CD8-positive, alpha-beta T cell (primary cell): ENCODE measurements at places on chromosomes 2 and 18.

GRCh38 chr2:42748840-42749239 lies 15.1 kb downstream of the OXER1 start:
- no peak for DNase-seq

DNA sequence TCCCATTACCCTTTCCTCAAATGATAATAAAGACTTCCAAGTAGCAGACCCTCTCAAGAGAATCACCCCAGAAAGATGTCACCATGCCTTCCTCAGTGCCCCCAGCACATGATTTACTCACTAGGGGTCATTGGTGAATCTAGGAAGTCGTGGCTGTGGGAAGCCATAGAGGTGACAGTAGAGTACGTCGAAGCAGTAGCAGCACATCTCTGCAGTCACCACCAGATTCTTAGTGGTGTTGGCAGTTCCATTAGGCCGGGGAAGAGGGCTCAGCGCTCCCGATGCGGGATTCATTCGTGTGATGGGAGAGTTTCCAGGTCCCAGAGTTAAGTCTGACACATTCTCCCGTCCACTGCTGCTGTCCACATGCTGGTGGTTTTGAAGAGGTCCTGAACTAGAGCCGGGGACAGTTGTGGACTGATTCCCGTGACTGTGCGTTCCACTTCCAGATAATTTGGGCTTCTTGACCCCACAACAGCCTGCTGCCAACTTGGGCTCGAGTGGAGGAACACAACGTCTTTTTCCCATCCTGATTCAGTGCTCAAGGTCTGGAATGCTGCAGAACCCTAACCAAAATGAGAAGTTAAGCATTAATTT lies 12.0 kb downstream of the AMMECR1L start:
- DNase-seq: no peak

DNA sequence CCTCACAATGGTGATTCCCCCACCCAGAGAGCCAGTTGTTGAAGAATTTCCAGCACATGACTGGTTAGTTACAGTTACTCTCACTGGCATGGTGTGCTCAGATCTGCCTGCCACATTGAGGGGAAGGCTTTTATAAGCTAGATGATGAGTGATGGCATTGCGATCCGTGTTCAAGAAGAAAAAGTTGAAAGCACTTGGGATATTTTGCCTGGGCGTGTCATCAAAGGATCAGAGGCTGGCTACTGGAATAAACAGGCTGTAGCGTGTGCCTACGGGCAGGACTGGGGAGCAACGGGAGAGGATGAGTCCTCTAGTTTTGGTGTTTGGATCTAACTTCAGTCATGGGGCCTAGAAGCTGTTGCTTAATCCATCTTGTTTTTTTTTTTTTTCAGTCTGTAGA lies 175.0 kb downstream of the SETBP1 start:
- DNase-seq: no peak

- DNase-seq: no peak
Measured at GRCh38 chr2:222796413-222797103, 64.3 kb upstream of the ACSL3 start.

GRCh38 chr2:240507778-240508251 lies 50.0 kb downstream of the ANKMY1 start:
- DNase-seq: no peak

- DNase-seq: no peak
Measured at GRCh38 chr2:66698091-66698490, 263.2 kb downstream of the MEIS1 start.

- no peak for DNase-seq
Measured at GRCh38 chr2:8752385-8752784, 70.5 kb downstream of the ID2 start.

DNA sequence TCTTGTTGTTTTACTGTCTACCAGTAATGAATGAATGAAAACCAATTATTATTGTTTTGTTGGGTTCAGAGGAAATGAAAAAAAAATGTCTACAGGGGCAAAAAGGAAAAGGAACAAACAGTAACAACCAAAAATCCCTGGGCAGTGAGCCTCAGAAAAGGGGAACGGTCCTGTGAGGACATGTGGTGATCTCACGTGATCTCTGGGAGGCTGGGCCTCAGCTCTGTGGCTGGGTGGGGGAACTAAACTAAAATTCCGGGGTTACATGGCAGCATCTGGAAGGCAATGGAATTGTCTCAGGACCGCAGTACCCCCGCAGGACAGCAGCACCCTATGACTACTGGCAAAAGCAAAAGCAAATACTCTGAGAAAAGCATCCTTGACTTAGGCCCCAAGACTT lies 80.1 kb downstream of the AFF3 start:
- DNase-seq: no peak

DNA sequence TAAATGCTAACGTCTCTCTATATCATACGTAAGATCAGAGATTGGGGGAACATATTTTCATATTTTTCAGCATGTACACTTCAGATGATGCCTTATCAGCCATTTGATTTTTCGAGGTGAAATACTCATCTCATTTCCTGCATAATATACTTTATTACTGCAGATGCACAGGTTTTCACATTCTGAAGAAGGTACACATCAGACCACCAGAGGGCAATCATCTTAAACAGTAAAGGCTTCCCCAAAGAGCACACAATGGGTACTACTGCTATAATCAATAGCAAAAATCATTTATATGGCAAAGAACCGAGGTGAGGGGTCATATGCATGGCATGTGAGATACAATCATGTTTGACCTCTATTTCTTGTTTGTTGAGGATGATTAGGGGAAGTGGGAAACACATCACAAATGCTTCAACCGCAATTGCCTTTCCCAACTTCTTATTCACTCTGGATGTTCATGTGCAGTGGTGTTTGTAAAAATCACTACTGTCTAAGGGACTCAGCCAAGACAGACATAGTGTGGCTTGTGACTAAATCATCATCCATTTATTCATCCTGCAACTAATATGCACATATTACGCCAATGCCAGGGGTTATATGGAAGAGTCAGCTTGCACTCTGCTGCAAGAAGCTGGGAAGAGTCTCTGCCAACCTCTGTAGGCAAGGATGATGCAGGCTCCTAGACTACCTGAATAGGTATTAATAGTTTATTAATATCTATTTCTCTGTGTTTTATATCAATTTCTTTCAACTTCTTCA lies 118.7 kb downstream of the EPB41L3 start:
- no peak for DNase-seq

DNA sequence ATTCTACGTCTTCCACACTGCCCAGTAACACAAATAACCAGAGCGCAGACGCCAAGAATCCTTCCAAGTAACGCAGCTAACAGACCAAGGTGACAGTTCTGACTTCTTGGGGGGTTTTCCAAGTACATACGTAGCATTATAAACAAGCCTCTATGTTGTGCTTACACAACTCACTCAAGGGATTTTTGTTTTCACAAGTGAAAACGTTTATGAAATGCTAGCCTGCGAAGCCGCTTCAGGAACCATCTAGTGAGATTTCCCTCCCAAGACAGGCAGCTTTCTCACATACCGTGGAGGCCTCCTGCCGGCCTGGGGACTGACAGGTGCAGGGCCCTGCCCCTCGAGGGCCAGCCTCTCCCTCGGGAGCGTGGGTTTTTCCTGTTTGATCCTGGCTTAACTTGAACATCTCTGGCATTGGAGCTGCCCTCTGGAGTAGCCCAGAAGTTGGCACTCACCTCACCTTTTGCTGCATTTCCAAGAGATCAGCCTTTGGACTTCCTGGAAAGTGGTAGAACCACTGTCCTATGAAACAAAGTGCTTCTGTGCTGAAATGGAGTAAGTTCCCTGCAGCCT lies 151.1 kb downstream of the MBP start:
- no peak for DNase-seq

DNA sequence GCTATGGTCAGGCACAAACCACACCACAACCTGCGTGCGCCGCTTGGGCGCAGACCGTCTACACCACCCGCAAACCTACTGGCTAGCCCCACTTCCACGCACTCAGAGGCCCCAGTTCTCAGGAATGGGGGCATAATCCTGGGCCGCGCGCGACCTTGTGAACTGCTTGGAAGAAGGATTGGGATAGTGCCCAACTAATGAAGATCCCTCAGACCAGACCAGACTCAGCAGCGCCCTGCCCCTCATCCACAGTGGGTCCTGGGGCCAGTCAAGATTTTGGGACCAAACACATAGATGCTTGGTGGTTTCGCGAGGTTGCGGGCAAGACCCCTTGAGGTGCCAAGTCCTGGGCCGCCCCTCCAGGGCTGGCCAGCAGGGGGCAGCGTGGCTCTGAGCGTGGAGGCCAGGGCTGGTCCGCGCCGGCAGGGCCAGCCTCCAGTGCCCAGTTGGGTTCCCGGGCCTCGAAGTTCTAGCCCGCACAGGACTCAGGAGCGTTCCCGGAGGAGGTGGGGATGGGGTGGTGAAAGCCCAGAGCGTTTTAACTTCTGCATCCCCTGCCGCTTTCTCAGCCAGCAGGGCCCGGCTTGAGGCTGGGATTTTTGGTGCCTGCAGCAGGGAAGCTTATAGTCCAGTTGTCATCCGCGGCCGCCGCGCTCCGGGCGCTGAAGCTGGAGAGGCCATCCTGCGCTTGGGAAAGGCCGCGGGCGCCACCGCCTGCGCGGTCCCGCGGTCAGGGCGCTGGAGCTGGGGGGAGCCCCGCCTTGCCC lies 8.3 kb downstream of the OSR1 start:
- DNase-seq: no peak

DNA sequence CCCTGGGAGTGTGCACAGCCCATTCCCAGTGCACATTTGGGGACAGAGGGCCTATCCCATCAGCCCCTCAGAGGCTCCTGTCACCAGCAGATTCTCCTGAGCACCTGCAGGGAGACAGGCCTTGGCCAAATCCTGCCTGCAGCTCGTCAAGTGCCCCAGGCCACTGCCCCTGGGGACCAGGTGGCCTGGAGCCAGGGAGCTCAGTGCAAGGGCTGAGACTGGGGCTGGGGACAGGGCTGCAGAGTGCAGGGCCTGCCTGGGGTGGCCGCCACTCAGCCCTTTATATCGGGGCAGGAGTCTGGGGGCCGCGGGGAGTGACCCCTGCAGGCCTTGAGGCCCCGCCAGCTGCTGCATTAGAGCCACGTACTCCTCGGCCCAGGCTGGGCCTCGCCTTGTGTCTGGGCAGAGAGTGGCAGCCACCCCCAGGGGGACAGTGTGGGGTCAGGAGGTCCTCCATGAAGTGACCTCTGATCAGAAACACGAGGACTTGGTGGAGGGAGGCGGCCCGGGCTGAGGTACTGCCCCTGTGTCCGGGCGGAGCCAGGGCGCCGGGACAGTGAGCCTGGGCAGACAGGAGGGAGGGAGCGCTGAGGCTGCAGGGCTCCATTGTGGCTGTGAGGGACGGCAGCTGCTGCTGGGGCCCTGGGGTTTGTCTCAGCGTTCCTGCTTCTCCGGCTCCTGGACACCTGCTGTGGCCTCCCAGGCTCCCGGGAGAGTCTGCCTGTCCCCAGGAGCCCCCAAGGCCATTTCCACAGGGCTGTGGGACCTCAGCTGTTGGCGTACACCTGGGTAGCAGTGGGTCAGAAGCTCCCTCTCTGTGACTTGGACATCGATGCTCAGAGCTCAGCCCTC lies 24.2 kb downstream of the GPC1 start:
- no peak for DNase-seq

GRCh38 chr2:189274361-189274760 lies 94.8 kb upstream of the COL5A2 start:
- DNase-seq: no peak

DNA sequence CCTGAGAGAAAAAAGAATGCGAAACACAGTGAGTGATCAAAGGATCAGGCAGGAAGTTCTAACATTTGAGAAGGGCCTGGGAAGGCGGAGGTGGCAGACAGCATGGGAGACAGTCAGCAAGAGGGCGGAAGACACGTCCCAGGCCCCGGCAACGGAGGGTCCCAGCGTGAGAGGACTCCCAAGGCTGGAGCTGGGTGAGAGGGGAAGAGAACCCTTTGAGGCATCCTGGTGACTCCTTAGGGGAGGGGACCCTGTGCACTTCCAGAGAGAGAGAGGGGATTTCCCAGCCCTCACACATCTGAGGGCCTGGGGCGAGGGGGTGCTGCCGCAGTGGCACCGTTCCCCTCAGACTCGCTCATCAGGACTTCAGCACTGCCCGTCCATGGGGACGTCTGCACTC lies 133.4 kb downstream of the RTP5 start:
- DNase-seq: no peak

GRCh38 chr2:100741880-100742276 lies 78.1 kb upstream of the NPAS2 start:
- DNase-seq: no peak

DNA sequence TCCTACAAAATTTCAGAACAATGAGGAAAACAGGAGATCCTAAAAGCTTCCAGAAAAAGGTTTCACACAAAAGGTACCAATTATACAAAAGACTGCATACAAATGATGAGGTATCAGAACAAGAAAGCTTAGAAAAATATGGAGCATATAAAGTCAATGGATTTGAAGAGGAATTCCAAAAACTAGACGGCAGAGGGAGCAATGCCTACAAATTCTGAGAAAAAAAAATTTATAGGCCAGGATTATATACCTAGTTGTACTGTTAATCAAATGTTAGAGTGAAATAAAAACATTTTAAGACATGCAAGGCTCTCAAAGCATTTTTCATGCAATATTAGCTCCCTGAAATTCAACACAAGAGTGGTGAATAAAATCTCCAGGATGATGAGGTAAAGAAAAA lies 106.2 kb downstream of the ZRANB3 start:
- no peak for DNase-seq

DNA sequence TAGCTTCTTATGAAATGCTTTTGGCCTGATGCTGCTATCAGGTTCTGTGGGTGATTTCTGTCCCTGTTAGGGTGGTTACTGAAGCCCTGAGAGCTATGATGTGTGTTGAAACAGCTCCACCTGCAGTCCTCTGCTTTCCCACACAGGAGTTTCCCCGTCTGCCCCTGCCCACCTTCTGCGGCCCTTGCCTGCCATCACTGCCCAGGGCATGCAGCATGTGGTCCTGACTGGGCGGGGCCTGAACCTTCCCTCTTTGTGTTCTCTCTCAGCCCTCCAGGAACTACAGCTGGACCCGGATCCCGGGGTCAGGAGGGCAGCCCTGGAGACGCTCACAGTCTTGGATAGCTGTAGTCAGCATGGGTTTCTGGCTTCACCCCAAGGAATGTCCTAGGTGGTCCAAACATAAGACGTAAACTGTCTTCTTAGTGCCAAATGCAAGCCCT lies 21.4 kb downstream of the HJURP start:
- DNase-seq: no peak

DNA sequence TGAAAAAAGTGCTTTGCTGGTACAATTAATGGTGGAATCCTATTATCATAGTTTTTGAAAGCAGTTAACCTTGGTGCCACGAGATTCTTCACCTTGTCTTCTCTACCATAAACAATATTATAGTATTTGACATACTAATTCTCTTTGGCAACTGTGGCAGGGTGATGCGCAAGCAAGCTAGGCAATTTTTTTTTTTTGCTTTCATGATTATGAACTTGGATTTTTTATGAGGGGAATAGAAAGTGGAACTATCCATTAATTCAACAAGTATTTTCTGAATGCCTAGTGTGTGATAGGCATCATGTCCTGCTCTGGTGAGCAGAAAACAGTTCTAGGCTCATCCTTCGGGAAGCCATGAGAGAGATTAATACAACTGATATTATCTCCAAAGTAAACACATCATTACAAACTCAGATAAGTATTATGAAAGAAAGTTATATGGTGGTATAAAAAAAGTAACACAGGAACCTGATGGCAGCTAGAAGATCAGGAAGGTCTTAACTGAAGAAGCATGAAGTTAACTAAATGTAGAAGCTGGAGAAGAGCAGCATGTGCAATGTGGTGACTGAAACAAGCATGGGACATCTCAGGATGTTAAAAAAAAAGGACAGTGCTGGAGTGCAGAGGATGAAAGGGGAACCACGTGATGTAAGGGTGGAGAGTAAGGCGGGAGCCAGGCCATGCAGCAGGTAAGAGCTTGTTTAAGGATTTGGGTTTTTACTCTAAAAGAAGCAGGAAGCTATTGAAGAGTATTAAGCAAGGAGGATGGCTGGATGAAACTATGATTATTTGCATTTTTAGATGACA lies 113.7 kb downstream of the ZEB2 start:
- DNase-seq: no peak

- DNase-seq: no peak
Measured at GRCh38 chr2:79387431-79387830, 125.4 kb upstream of the CTNNA2 start.
